ENCODE measurements at places on chromosomes 3 and 15.

- no peak for DNase-seq
Observed at GRCh38 chr3:189781415-189781814, 150.2 kb downstream of the TP63 start.

GRCh38 chr3:150996731-150997130 lies 24.2 kb upstream of the CLRN1 start:
- no peak for DNase-seq

DNA sequence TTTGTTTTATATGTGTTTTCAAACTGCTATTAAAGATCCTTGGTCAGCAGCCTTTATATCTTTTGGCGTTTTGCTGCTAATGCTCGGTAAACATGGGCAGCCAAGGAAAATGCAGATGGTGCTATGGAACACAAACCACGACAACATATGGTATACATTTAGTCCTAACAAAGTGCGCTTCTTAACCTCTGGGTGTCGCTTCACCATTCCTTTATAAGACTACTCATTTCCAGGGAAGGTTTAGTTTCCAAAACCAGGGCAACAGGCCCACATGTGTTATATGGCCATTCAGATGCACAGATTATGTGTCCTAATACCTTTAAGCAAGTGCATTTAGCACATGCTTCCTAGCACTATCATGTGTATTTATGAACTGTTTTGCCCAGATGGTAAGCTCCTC lies 14.7 kb downstream of the SHOX2 start:
- DNase-seq: no peak

GRCh38 chr15:53807501-53807900 lies 48.0 kb upstream of the WDR72 start:
- DNase-seq: no peak

GRCh38 chr3:12828751-12829150 lies 12.6 kb downstream of the RPL32 start:
- DNase-seq: no peak

- DNase-seq: no peak
Observed at GRCh38 chr3:125478326-125478725, 41.7 kb downstream of the SNX4 start.

DNA sequence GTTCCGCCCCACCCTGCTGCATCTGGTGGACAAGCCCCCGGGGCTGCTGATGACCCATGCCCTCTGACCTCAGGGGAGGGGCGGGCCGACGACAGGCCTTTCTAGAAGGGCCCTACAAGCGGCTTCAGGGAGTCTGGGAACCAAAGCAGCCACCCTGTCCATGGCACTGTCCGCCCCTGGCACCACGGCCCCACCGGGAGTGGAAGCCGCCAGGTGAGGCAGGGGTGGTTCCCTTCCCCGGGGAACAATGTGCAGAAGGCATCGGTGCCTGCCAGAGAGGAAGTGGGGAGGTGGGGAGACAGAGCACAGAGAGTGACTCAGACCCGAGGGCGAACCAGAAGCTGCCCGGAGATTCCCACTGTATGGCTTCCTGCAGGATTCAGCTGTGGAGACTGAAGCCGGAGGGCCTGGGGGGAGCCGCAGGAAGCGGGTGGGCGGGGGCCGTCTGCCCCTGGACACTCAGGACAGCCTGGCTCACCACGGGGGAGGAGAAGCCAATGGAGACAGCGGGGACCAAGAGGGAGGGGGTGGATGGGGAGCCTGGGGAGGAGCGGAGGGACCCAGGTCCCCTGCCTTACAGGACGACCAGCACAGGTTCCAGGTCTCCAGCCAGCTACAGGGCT lies 134.0 kb downstream of the TPRA1 start:
- DNase-seq: no peak

- DNase-seq: no peak
Observed at GRCh38 chr15:85804481-85805170, 9.9 kb upstream of the KLHL25 start.

- DNase-seq: no peak
Observed at GRCh38 chr3:51953445-51953844, 1.7 kb upstream of the GPR62 start.

GRCh38 chr15:42929306-42929848 lies 8.8 kb upstream of the TTBK2 start:
- DNase-seq: no peak

- DNase-seq: no peak
Observed at GRCh38 chr15:40293006-40293405, 10.1 kb upstream of the ANKRD63 start.

DNA sequence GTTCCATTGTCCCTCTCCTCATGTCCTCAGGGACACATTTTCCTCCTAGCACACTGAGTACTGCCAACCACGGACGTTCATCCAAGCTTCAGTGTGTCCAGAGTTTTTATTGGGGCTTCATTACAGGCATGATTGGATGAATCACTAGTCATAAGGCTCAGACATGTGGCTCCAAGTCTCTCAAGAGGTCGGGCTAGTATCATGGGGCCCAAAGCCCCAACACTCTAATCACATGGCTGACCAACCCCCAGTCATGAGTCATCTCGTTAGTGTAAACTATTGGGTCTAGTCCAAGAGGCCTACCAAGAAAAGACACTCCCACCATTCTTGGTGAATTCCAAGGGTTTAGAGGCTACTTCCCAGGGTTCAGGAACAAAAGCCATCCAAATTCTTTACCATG lies 4.4 kb downstream of the TERC start:
- DNase-seq: no peak

- DNase-seq: no peak
Observed at GRCh38 chr3:152823781-152824180, 11.2 kb upstream of the P2RY1 start.

All from central memory CD4-positive, alpha-beta T cell (primary cell).